ENCODE measurements at places on chromosomes 12 and 14. TPM values are rescaled to one million over a fixed set of nuclear protein-coding genes. Genes with fewer than 3 reads are reported as not detected.

- no peak overlapping the region for H3K27ac ChIP-seq
- no peaks in the 10 kb centered on the region for H3K4me1 ChIP-seq
- DNase-seq = no peak
- H3K36me3 ChIP-seq = no peaks in the 10 kb centered on the region
- no peak overlapping the region for H3K4me3 ChIP-seq
Measured at GRCh38 chr14:53376064-53376463, 222.9 kb upstream of the DDHD1 start.

- peak within 1 kb of the TSS; percentile 84 for H3K27ac ChIP-seq
- no peaks in the 10 kb centered on the region for H3K36me3 ChIP-seq
Measured at GRCh38 chr14:64540208-64541202, at the start of gene HSPA2. Gene HSPA2, plus strand, starts transcription at chr14:64540741. Its CDS starts 109 bp downstream, at chr14:64540850.

DNA sequence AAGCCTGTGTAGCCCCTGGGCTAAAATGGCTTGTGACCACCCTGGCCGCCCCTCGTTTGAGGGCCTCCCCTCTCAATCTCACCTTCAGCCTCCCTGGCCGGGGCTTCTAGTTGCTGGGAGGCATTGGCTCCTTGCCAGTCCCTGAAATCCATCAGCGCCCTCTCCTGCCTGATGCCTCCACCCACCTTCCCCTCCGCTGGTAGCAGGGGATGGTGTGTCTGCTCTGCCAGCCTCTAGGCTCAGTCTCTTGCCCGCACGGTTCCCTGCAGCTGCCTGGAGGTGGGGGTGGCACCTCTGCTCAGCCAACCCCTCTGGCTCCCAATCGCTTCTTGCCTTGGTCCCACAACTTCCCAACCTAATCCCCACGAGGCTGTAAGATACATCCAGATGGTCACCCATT is 167.9 kb downstream of the PHETA1 start:
- no peak for DNase-seq
- no peaks in the 10 kb centered on the region for H3K4me1 ChIP-seq
- H3K27me3 ChIP-seq = no peaks in the 10 kb centered on the region
- no peak overlapping the region for H3K4me3 ChIP-seq
- no peak overlapping the region for H3K27ac ChIP-seq

DNA sequence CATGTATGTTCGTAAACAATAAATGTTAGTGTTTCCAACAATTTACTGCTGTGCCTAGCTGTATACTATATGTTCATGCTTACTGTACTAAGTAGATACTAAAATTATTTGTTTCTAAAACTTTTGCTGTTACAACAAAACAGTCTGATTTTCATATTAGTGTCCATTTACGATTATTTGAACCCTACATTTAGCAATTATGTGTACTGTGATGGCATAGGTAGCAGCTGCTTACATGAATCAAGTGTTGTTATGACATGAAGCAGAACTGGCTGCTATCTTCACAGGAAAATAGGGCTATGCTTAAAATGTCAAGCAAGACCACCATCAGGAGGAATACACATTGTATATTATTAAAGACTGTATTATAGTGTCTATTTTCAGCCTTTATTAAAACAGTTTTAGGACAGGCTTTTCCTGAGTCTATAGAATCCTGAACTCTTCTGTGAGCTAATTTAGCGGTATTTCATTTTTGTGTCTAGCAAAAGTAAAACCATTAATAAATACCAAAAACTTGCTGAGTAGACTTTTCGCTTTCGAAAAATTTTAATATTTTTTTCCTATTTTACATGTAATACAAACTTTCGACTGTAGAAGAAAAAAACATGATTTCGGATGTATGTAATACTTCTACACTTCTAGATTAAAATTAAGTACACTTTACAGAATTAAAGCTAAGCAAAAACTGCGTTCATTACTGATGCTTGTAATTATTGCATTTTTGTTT is 1.1 kb upstream of the WDR89 start:
- H3K27ac ChIP-seq = peak overlapping the region; percentile 89
- H3K4me1 ChIP-seq = no peaks in the 10 kb centered on the region
- no peak for DNase-seq

DNA sequence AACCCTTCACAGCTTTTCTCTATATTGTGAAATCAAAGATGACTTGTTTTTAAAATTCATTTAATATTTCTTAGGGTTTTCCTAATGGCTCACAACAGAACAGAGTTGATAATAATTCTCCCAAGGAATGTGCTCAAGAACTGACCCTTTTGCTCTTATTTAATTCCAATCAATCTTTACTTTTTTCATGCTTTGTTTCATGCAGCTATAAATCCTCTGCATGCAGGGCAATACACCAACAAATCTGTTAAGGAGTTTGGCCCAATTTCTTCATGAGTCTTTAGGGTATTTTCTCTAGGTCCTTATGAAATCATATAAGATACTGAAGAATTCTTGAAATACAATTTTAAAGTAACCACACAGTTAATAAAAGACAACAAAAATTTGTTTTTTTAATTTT is 264.2 kb downstream of the SLC6A15 start:
- no peak overlapping the region for H3K27ac ChIP-seq
- DNase-seq = no peak
- H3K36me3 ChIP-seq = no peaks in the 10 kb centered on the region
- H3K4me3 ChIP-seq = no peak overlapping the region
- no peaks in the 10 kb centered on the region for H3K4me1 ChIP-seq

DNA sequence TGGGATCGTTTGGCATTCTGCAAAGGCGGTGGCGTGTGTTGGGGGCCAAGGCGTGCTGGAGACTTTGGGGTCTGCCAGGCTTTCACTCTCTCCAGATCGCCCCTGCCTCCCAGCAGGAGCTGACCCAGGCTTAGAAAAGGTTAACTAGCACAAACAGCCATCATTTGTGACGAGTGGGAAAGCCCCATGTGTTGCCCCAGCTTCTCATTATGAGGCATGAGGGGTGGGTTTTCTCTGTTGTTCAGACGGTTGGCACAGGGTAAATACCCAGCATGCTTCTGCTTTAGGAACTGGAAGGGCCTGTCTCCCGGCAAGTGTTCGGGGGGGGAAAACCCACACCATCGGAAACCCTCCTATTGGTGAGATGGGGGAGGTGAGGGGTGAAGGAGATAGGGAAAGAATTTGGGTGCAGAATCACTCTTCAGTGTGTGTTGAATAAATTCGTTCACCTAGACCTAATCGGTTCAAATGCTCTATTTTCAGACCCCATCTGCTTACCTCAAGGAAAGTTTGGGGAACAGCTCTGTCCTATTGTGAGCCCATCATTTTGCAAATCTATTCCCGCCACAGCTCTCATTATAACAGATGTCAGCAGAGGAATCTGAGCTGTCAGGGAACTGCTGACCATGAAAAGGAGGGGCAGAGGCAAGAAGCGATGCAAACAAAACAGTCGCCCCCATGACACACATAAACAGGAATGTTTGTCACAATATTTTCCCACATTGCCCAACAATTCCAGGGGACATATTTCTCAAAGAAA is 34.7 kb upstream of the C12orf42 start:
- H3K4me3 ChIP-seq = no peak overlapping the region
- H3K4me1 ChIP-seq = no peaks in the 10 kb centered on the region
- H3K36me3 ChIP-seq = no peaks in the 10 kb centered on the region
- no peak for DNase-seq
- H3K27ac ChIP-seq = no peak overlapping the region
- H3K27me3 ChIP-seq = no peaks in the 10 kb centered on the region

DNA sequence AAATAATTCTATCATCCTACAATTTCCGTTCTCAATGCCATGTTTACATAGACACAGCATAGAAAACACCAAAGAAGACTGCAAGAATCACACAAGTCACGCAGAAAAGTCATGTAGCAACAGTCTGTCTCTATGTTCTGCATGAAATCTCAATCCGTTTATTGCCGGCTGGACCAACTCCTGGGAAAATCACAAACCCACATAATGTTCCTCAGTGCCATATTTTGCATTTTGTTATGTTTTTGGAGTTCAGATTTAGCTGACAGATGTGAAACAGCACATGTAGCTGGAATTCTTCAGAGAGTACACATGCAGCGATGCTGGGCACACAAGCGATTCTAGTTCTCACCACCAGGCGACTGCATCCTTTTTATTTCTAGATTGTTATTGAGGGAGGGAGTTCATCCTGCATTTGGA is 193.1 kb downstream of the APAF1 start:
- peaks cover 13% of the 10 kb centered on the region for H3K27me3 ChIP-seq
- H3K4me3 ChIP-seq = no peak overlapping the region
- no peak overlapping the region for H3K27ac ChIP-seq
- no peak for DNase-seq
- no peaks in the 10 kb centered on the region for H3K36me3 ChIP-seq
- no peaks in the 10 kb centered on the region for H3K4me1 ChIP-seq

The SLC5A8 gene
- total RNA-seq = not detected

- no peaks in the 10 kb centered on the region for H3K4me1 ChIP-seq
- H3K4me3 ChIP-seq = no peak overlapping the region
- DNase-seq = no peak
- H3K27me3 ChIP-seq = no peaks in the 10 kb centered on the region
- H3K27ac ChIP-seq = no peak overlapping the region
Measured at GRCh38 chr14:102913341-102914211, 8.9 kb upstream of the AMN start.
